GOT3 (cell line): ENCODE measurements at places on chromosomes 5 and 9.

GRCh38 chr9:133763272-133764183 lies 25.4 kb upstream of the SARDH start:
- DNase-seq, result no peak

- DNase-seq, result no peak
Measured at GRCh38 chr5:111902436-111902835, 145.4 kb upstream of the NREP start.

GRCh38 chr9:130045725-130046450 lies 2.9 kb upstream of the FNBP1 start:
- no peak for DNase-seq

DNA sequence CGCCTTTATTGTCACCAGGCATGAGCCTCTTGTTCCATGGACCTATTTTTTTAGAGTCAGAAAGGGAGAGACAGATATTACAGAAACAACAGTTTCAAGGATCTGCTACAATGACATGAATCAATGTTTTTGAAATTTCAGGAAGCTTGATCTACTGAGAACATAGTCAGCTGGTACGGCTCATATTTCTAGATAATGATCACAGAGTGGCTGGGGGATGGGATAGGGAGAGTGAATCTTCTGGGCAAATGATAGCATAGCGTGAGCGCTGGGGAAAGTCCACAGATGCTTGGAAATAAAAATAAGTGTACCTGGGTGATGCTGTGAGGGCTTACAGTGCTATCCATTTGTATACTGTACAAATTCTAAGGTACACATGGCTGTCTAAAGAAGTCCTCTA lies 340.4 kb downstream of the EBF1 start:
- no peak for DNase-seq

DNA sequence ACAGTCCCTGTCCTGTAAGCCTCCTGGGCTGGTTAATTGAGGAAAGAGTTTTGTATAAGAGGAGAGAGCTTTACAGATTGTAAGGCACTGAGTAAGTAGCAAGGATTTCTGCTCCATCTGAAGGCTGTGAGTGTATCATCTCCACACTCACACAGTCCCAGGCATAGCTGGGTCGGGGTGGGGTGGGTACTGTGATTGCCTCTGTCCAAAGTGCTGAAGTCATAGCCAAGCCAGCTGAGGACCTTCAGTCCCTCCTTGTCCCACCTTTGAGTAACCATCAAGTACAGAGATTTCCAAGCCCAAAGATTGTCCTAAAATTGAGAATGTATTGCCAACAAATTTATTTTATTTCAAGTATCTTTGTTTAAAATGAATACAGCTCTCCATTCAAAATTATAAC lies 5.5 kb upstream of the DNAJB5 start:
- no peak for DNase-seq
